ENCODE measurements at places on chromosomes 3 and 15.

- no peak for DNase-seq
Observed at GRCh38 chr3:187618722-187619121, 51.5 kb downstream of the SST start.

- DNase-seq = no peak
Observed at GRCh38 chr3:182309120-182309519, 484.2 kb upstream of the ATP11B start.

- DNase-seq = no peak
Observed at GRCh38 chr3:133692759-133693158, 31.0 kb upstream of the TOPBP1 start.

DNA sequence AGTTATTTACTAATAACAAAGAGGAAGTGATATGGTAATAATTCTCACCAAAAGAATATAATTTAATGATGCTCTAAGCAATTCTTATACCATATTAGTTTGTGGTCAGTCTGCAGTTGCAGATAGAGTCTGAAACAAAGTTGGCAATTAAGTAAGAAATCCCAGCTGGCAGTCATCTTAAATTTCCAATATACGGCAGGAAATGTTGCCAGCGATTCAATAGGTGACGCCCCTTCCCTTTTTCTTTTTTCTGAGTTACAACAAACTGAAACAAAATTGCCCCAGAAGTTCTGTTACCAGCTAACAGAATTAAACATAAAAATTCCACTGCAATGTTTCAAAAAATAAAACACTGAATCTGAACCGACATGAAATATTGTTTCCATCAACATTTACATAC, 26.7 kb downstream of the LRRFIP2 start:
- DNase-seq = no peak

GRCh38 chr3:59081071-59081470, 31.2 kb upstream of the CFAP20DC start:
- no peak for DNase-seq

GRCh38 chr15:38691965-38692788, 127.6 kb upstream of the RASGRP1 start:
- no peak for DNase-seq

DNA sequence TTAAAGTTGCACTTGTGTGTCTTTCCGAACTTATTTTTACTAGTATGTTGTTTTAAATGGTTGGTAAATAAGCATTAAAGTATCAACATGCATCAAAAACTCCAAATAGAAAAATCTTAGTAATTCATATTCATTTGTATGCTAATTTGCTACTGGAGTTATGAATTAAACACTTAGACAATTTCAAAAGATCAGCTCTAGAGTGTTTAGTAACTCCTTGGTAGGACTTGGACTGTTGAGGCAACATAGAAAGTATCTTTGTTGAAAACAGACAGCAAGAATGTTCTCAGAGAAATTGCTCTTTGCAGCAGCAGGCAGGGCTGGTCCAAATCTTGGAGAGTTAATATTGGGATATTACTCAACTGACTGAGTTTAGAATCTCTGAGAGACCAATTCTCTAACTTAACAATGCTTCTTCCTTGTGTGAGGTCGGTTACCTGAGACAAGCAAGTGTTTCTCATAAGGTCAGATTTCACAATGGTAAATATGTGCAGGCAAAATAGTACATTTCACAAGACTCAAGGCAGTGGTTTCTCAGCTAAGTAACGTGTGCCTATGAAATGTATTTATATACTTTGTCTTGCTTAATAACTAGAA, 147.8 kb upstream of the IL12A start:
- DNase-seq = peak; percentile 50

DNA sequence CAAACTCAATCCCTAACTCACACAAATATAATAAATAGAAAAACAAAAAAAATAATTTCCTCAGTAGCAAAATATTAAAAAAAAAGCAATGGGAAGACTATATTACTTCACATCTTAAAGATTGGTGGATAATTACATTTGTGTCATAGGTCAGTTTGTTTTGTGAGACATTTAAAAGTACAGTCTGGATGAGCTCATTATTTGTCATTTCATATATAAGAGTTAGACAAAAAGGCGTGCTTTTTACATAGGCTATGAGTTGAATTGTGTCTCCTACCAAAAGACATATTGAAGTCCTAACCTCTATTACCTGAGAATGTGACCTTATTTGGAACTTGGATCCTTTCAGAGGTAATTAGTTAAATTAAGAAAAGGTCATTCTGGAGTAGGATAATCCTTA, 710.1 kb upstream of the CBLB start:
- no peak for DNase-seq

GRCh38 chr3:52525680-52526561, 7.7 kb downstream of the NT5DC2 start:
- peak; percentile 40 for DNase-seq

- DNase-seq = no peak
Observed at GRCh38 chr3:27914199-27914598, 192.1 kb upstream of the EOMES start.

All from epithelial cell of prostate (primary cell).